AG04450 (cell line): ENCODE measurements at places on chromosomes 11 and 22.

DNA sequence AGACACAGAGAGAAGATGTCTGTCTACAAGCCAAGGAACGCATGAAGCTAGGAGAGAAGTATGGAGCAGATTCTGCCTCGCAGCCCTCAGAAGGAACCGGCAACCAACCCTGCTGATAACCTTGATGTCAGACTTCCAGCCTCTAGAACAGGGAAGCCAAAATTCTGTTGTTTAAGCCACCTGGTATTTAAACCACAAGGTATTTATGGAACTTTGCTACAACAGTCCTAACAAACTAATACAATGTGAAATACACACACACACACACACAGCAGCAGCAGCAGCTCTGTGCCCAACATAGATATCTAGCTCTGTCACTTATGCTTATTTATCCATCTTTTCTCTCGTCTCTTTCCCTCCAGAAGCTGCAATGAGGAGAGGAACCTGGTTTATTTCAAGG, 400.0 kb downstream of the ETS1 start:
- no peak for DNase-seq

- no peak for DNase-seq
Observed at GRCh38 chr11:134830312-134830711, 418.3 kb upstream of the B3GAT1 start.

GRCh38 chr11:87295237-87295636, 257.5 kb downstream of the TMEM135 start:
- DNase-seq, result no peak

DNA sequence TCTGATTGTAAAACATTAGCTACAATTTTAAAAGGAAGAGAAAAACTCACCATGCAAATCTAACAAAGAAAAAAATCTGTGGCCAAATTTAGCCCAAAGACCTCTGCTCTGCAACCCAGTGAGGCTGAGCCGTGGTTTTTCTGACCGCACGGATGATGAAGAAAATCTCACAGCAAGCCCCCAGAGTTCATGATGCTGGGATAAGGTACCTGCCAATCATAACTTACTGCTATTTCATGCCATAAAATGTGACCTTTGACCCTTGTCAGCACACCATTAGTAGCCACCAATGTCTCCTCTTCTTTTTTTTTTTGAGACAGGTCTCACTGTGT, 11.1 kb downstream of the CERK start:
- no peak for DNase-seq

DNA sequence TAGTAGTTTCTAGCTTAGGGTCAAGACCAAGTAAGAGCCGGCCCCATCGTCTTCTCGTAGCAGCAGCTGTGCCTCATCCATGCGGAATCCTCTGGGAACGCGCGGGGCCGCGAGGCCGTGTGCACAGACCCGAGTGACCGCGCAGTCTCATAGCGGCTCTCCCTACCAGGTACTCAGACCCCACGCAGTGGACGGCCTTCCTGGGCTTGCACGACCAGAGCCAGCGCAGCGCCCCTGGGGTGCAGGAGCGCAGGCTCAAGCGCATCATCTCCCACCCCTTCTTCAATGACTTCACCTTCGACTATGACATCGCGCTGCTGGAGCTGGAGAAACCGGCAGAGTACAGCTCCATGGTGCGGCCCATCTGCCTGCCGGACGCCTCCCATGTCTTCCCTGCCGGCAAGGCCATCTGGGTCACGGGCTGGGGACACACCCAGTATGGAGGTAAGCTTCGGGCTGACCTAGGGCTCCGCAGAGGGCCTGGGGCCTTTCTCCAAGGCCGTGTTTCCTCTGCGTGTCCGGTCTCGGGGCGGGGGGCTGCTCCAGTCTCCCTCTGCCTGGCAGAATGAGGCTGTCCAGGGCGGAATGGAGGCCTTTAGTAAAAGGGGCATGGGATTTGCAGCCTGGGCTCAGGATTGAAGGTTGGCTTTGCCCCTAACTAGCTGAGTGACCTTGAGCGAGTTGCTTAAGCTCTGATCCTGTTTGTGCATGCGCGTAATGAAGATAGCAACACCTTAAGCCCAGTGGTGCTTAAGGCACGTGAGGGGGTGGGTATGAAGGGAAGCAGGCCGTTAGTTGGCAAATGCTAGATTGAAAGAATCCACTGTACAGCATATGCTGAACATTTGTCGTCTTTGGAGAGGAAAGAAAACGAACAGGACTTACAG, 48.9 kb downstream of the ST14 start:
- DNase-seq, result no peak

GRCh38 chr11:64629796-64630562, 39.0 kb downstream of the SLC22A12 start:
- DNase-seq, result no peak

DNA sequence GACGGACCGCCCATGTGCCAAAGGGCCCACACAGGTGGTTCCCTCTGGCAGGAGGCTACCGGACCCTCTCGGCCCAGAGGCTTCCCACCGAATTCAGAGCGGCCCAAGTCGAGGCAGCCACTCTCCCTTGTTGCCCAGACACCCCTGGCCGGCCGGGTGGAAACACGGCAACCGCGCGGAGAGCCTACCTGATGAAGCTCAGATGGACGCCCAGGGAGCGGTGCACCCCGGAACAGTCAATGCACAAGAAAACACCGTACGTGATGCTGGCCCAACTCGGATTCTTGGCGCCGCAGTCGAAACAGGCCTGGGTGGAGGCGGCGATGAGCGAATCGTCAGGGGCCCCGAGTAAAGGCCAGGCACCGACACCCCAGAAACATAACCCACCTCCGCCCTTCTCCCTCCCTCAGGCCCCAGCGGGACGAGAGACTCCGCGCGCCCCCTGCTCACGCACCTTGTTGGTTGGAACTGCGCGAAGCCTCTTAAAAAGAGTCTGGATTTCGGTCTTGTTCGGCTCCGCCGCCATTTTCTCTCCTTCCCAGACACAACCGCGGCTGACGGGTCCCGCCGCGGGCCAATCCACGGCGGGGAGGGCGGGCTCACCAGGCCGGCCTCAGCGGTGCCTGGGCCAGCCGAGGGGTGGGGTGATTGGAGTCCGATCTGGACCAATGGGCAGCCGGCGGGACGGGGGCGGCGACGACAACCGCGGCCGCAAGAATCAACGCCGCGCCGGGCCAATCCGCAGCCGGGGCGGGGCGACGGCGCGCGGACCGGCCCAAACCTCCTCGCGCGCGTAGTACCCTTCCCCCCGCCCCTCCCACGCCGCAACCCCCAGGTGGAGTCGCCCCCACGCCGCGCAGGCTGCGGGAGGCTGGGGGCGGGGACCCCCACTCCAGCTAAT, at the start of gene ARFGAP2:
Gene ARFGAP2, minus strand, starts transcription at position 552 of the 901 bp plus-strand sequence. Its CDS starts 26 bp downstream, at position 526.
- peak; percentile 84 for DNase-seq

DNA sequence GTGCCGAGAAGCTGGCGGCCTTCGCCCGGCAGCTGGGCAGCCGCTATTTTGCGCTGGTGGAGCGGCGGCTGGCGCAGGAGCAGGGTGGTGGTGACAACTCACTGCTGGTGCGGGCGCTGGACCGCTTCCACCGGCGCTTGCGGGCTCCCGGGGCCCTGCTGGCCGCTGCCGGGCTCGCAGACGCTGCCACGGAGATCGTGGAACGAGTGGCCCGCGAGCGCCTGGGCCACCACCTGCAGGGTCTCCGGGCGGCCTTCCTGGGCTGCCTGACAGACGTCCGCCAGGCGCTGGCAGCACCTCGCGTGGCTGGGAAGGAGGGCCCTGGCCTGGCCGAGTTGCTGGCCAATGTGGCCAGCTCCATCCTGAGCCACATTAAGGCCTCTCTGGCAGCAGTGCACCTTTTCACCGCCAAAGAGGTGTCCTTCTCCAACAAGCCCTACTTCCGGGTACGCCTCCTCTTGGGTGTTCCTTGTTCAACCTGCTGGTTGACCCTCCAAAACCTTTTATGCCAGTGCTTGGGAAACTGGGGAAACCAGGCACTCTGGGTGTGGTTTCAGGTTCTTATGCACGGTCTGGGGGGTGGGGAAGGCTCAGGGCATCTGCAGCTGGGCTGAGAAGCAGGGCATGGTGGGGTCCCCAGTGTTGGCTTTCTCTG, 3.1 kb upstream of the TM7SF2 start:
- no peak for DNase-seq

DNA sequence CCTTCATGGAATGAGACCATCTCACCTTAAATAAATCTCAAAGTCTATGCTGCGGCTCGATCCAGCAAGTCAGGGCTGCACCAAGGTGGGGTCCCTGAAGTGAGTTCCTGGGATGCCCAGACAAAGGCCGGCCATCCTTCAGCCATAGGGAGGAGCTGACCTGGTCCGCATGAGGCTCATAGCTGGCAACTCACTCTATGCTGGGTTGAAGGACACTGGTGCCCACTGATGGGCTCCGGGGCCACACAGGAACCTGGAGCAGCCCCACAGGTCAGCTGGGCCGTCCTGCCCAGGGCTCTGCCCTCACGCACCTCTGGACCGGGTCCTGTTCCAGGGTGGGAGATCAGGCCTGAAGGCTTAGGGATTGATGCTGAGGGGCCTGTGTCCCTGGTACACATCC, 1339.3 kb downstream of the TBC1D22A start:
- no peak for DNase-seq

- DNase-seq, result no peak
Observed at GRCh38 chr11:11807811-11808782, 33.7 kb upstream of the USP47 start.

DNA sequence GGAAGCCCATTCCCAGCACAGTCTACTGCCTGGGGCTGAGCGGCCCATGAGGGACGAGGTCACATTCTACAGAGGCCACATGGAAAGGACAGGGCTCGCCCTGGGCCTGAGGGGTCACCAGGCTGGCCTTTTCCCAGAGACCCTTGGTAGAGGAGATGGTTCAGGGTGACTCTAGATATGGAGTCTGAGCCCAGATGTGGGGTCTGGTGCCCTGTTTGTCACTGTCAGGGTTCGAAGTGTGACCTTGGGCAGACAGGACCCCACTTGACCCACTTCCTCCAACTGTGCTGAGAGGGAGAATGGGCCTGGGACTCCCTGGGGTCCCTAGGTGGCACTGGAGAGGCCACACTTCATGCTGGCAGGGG, 81.0 kb downstream of the MYEOV start:
- DNase-seq, result no peak

DNA sequence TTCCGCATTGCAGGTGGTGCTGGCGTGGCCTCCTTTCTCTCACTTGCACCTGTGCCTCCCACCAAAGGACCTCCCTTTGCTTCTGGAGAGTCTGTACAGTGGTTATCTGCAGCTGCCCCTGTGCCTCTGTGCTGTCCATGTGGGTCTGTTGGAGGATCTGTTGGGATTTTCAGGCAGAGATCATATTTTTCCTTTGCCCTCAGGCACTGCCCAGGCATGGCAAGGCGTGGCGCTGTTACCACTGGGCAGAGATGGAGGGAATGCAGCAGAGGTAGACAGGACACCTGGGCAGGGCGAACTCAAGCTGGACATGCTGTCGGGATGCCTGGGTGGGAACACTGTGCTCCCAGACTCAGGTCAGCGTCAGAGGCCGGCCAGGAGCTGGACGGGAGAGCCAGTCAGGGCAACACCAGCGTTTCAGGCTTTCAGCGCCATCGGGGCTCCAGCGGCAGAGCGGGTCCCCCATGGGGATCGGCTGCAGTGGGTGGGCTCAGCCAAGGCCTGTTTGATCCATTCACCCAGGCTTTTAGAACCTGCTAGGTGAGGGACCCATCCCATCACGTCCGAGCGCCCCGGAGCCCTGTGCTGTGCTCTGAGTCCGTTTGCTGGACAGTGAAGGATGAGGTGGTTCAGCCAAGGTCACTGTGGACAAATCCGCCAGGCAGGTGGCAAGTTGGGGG, 718.9 kb downstream of the BRD1 start:
- DNase-seq, result no peak

DNA sequence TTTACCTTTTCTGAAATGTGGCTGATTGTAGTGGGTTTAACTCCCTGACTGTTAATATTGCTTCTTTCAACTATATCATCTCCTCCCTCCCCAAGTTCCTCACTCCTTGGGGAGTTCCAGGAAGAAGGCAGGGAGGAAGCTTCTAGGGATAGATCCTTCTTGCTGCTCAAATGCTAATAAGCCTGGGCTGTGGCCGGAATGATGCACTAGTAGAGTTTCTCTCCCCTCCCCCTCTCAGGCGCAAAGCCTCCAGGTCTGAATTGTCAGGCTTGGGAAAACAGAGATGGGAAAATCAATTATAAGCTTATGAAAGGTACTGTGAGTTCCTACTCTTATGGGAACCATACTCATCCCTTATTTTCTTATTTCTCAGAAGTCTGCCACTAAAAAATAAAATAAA, 30.8 kb downstream of the FEZ1 start:
- no peak for DNase-seq

GRCh38 chr11:93648158-93648557, 13.3 kb upstream of the CEP295 start:
- no peak for DNase-seq

DNA sequence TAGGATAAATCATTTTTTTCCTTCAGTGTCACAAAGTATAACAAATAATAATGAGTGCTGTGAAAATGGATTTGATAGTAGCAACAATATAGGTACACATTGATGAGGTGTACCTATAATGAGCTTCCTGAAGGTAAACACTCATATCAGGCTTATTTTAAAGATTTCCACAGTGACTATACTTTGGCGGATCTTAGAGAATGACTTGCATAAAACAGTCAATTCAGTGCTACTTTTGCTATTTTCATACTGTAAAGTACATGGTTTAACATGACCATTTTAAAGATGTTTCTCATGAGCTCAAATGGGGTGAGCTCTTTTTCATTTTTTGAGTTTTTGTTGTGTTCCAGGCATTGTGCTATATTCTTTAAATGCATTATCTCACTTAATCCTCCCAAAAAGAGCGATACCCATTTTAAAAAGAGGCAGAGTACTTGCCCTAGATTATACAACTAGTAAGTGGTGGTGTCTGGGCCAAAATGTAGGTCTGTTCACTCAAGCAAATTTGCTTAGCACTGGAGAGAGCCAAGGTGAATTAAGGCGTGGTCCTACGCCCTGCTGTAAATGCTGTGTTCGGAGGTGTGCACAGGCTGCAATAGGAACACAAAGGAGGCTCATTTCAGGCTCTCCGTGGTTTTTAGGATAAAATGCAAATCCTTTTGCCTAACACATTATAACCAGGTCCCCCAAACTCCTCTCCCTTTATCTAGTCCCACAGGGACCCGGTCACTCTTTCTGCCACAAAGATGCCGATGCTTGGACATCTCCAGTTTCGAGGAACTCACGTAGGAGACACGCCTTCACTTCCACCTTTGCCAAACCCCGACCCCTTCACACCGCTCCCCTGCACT, 617 bp upstream of the ALKBH3 start:
- DNase-seq, result no peak

- DNase-seq, result no peak
Observed at GRCh38 chr11:88266919-88267318, 70.6 kb downstream of the CTSC start.

DNA sequence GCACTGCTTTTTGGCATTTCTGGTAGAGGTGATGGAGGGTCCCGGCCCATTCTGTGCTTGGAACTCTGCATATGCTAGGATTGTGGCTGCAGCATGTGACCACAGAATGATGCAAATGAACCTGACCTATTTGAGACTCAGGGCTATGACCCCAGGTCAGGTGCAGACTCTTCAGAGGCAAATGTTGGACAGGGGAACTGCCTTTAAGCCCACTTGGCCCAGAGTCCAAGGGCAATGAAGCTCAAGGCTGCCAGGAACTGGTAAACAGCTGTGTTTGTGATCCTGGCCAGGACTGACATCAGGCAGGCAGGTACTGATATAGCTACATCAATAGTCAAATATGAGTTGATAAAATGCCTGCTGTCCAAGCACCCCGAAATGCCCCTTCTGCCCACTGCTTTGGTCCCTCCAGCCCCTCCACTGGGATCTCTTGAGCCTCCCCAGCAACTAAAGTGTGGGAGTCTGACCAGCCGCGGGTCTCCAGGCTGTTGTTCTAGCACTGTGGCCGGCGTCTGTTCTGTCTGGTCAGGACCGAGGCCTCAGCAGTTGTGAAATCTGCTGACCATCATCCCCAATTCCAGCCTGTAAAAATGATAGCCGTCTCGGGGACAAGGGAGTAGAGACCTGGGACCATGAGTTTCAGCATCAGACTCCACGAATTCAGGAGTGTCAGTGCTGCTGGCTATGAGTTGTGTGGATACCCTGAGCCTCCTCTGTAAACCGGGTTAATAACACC, 82.4 kb upstream of the EIF3D start:
- no peak for DNase-seq
